ENCODE measurements at places on chromosomes 7 and 10.

DNA sequence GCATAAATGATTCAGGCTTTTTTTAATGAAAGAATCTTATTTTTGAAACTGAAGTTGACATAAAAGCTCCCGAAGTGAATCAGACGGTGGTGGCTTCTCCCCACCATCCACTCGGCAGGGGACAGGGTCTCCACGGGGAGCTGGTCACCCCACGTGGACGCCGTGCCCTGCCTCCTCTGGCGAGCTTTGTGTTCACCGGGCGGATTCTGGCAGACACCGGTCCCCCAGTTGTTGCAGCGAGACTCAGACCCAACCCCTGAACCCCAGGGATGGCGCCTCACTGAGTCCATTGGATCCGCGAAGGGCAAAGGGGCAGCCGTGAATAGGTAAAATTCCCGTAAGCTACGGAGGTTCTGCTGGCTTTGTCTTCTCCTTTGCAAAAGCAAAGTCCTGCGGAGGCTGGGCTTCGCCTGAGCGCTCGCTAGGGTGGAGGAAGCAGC is 38.4 kb downstream of the PTPRN2 start:
- DNase-seq, result peak; percentile 44

GRCh38 chr10:78865931-78866717 is 202.6 kb upstream of the ZMIZ1 start:
- DNase-seq, result no peak

GRCh38 chr7:137399827-137400823 is 56.6 kb upstream of the PTN start:
- DNase-seq, result no peak

DNA sequence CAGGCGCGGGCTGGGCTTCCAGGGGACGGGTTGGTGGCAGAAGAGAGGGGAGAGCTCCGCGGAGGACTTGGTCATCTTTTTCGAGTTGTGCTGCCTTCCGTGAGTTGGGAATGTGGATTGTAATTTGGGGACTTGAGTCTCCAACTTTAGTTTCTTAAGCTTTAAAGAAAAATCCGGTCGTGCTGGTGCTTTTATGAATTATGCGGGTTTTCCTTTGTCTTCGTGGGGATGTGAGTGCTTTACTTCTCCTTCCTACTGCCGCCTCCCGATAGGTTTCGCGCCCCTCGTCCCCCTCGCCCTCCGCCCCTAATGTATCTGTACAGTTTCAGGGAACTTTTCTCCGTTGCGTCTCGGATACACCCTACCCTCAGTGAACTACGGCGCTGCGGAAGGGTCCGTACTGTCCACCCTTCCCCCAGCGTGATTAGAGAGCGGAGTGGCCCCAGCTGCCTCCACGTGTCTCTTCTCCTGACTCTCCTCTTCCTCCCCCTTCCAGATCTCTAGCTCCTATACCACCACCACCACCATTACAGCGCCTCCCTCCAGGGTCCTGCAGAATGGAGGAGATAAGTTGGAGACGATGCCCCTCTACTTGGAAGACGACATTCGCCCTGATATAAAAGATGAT is 649 bp downstream of the SCD start:
- no peak for DNase-seq

DNA sequence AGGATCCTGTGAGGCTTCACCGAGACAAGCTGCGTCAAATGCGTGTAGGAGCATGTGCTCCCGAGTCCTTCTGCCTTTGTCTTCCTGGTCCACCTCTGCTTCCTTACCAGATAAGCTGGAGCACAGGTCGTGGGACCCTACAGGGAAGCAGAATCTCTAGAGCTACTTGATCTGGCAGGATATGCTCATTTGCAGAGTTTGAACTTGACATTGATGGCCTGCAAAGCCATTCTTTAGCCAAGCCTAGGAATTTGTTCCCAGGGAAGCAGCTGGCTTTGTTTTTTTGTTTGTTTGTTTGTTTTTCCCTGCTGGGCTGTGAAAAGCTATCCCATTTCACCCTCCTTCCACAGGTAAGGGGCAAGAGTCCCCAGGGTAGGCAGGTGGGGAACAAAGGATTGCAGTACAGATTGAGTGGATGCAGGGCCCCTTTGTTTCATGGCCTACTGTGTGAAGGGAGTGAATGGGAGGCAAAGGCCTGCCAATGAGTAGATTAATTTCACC is 200.0 kb upstream of the BMPER start:
- peak; percentile 22 for DNase-seq

Data from DMS79 treated with DMSO at 0.1 percent for 48 hours (cell line).